HEK293T (cell line): ENCODE measurements at places on chromosomes 11 and 22.

DNA sequence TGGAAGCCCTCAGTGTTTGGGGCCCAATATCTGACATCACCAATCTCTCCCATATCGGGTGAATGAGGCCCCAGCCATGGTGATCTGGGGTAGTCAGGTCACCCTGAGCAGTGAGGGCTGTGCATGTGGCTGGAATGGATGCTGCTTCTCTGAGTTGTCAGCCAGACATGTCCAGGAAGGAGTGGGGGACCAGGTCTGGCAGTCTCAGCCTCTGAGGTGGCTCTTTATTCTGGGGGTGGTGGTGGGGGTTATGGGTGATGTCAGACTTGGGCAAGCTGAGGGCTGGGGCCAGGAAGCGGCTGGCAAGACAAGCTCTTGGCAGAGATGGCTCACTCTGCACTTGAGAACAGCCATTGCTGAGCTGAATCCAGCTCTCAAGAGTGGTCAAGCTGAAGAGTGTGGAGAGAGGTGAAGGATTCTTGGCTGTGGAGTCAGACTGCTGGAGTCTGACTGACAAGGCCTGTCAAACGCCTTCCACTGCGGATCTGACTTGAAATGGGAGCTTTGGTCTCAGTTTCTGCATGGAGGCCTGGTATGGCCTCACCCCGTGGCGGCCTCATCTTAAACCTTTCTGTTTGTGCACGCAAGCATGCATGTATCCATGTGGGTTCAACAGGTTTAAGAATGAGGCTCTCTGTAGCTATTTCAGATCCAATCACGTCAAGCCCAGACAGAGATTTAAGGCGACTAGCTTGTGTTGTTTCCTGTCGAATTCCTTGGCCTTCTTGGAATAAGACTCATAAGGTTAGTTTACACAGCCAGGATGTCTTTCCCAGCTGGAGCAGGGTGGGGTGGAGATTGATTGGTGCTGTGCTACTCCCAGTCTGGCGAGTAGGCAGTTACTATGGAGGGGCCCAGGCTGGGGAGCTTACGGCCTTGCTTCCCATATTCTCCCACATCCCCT lies 83.9 kb upstream of the TIMP3 start:
- DNase-seq, result no peak

GRCh38 chr11:122848186-122848585 lies 9.9 kb downstream of the CRTAM start:
- no peak for DNase-seq

GRCh38 chr11:86388198-86388597 lies 13.5 kb downstream of the CCDC81 start:
- DNase-seq, result no peak

- no peak for DNase-seq
Observed at GRCh38 chr11:95563859-95564258, 225.7 kb downstream of the FAM76B start.

DNA sequence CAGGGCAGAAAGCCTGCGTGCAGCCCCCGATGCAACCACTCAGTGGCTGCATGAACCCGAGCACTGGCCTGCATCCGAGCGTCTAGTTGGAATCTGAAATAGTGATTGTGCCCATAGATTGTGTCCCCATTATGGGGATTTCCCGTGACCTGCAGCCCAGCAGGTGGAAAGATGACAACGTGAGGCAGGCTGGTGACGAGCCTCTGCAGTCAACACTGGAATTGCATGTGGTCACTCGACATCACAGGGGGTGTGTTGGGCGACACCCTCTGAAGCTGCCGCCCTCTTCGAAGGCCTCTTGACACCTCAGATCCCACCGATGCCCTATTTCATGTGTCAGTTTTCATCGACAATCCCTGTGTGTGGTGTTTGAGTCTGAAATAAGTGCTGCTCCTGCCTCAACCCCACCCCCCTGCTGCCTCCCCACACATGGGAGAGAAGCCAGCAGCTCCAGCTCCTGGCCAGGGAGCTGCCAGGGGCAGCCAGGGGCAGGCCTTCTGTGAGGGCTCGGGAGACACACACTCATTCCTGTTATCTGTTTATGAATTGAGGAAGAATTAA lies 172.0 kb upstream of the B3GAT1 start:
- DNase-seq, result no peak

DNA sequence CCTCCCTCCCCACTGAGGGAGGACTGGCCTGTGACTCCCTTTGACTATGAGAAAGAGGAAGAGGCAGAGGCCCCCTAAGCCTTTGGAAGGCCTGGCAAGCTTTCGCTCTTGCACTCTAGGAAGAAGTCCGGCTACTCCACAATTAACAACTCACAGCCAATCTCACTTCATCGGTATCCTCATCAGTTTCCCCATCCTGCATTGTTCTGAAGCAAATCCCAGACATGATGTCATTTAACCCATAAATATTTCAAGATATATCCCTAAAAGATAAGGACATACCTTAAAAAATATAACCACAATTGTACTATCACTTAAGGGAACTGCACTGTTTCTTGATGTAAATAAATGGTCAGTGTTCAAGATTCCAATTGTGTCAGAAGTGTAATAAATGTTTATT lies 63.1 kb downstream of the CWC15 start:
- no peak for DNase-seq

DNA sequence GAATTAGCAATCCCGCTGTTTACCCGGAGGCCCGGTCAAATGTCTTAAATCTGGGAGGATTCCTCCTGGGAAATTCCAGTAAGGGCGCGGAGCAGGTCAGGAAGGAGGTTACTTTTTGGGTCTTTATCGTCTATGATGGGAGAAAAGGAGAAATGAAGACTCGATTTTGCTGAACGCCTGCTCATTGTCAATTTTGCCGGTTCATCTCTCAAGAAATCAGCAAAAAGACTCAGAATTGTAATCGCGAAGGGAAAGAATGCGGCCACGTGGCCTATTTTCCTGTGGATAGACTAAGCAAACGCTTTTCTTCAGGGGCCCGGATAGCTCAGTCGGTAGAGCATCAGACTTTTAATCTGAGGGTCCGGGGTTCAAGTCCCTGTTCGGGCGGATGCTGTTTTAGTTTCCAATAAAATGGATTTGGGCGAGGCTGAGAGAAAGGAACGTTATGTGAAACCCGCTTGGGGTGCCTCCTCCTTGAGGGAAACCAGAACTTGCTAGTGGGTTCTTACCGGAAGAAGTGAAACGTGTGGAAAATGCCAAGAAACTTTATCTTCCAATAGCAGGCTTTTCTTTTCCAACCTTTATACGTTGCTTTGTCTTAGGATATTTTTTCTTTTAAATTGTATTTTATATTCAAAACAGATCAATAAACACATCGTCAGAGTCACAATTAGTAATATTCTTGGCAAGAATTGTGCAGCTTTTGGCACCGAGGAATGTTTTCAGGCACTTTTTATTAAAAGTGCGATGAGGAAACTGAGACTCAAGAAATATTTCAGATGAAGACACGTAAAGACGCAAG lies 45.0 kb downstream of the OR4D9 start:
- no peak for DNase-seq

GRCh38 chr11:100932474-100933100 lies 197.0 kb downstream of the PGR start:
- peak; percentile 24 for DNase-seq

DNA sequence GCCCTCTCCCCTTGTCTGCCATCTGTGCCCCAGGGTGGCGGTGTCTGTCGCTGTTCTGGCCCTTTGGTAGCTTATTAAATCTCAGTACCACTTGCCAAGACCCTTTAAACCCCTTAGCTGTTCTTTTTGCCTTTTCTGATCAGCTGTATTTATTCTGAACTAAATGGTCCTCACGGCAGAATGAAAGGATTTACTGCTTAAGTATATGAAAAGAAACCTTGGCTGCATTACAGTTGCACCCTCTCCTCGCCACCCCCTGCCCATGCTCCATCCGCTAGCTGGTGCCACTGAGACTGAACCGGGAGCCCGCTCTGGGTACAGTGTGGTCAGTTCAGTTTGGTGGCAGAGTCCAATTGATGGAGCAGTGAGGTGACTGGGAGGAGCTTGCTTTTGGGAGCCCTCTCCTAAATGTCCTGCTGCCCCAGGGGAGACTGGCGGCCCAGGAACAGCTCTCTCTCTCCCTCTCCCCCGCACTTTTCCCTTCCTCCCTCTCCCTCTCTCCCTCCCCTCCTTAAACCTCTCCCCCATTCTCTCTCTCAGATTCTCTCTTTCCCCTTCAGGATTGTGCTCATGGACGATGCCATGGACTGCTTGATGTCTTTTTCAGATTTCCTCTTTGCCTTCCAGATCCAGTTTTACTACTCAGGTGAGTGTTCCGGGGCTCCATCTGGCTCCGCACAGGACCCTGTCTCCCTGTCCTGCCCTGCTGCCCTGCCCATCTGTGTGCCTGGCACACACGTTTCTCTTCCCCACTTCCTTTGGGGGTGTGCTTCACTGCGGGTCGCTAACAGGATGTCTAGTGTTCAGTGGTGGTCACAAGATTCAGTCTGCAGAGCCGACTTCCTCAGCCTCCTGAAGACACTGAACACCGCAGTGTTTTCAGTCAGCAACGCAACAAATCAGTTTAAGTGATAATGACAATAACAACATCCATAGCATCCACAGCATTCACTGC lies 21.8 kb downstream of the ARFGAP2 start:
- DNase-seq, result no peak

- no peak for DNase-seq
Observed at GRCh38 chr22:48779661-48780596, 1047.7 kb downstream of the BRD1 start.

- DNase-seq, result no peak
Observed at GRCh38 chr22:17733466-17733865, 40.8 kb downstream of the BID start.

DNA sequence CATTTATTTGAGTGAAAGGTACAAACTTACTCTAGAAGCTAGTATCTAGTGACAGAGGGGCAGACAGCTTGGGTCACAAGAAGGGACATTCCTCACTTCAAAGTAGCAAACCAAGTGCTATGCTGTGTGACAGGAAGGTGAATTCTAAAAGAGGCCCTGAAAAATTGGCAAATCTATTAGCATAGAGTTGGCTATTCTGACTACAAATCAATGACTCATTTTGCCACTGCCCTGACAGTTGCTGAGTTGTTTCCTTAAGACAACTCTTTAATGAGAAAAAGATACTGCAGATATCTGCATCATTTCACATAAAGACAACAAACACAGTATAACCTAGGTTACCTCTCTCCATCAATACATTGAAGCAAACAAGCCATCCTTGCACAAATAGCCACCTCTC lies 524.0 kb upstream of the LRRC4C start:
- DNase-seq, result no peak

DNA sequence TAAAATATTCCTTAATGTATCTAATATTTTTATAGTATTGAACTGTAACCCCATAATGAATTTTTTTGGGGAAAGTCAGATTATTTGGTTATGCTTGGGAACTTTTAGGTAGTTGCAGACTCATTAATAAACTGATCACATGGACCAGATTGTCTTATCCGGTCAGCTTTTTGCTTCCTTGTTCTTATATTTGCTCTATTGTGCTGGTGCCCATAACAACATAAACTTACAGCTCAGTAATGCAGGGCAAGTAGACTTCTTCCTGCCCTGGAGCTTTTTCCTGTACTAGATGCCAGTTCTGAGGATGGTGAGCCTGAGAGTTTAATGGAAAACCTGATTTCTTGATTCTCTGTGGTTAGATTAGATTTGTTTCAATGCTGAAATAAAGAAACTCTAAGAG lies 53.2 kb downstream of the MTMR3 start:
- DNase-seq, result no peak

- DNase-seq, result no peak
Observed at GRCh38 chr11:114353443-114353842, 46.9 kb downstream of the C11orf71 start.

- no peak for DNase-seq
Observed at GRCh38 chr11:62794201-62794775, 2.5 kb upstream of the TMEM223 start.

DNA sequence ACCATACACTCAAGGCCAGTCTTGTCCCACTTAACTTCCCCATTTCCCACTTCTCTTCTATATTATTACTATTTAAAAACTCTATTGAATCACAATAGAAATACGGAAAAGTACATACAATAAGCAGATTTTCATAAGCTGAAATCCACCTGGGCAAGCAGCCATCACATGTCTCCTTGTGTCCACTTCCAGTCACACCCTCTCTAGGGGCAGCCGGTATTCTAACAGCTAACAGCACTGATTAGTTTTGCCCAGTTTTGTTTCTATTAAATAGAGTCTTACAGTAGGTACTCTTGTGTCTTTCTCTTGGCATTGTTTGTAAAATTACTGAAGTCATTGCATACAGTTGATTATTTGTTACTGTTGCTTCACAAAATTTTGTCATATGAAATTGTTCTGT lies 37.8 kb downstream of the PPP6R3 start:
- no peak for DNase-seq

GRCh38 chr11:8340296-8340695 lies 76.6 kb upstream of the LMO1 start:
- no peak for DNase-seq
